ENCODE measurements at places on chromosomes 7 and 10.

DNA sequence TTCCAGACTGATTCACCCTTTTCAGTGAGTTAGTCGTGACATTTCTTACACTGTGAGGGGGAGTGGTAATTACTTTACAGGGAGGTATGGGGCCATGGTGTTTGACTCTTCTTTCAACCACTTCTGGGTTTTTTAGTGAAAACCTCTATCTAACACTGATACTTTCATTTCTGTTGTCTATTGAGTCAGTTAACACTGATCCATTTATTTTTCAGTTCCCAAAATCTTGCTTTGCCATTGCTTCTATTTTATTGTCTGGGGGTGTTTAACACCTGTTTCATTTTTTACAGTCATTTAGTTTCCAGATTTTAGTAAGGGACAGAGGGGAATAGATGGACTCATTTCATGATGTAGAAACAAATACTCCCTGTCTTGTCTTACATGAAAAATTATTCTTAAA is 61.5 kb downstream of the HELLS start:
- no peak for DNase-seq

DNA sequence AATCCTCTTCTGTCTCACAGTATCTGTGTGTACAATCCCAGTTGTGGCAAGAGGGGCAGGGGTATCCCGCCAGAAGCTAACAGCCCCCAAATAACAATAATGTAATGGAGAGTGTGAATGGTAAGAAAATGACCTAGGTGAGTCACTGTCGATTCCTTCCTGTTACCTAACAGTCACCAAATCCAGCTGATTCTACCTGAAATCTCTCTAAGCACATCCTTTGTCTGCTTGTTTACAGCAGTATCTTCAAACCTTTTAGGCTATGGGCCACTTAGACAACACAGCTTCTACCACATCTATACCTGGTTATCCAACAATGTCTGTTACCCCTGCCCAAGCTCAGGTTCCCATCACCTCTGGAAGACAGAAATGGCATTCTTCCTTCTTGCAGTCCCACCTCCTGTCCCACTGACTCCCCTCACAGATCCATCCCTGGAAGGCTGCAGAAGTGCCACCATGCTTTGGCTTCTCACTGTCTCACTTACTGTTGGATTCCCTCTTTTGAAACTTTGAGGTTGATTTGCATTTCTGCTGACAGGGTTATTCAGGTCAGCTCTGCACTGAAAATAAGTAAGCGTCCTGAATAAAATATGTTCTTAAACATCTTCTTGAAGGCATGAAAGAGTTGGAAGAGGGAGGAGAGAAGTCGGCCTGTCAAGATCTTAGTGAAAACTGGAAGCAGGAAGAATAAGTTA is 13.1 kb downstream of the PIP4K2A start:
- DNase-seq: no peak

GRCh38 chr7:50803359-50804337 is 21.0 kb upstream of the GRB10 start:
- no peak for DNase-seq

GRCh38 chr7:139104091-139104450 is 5.4 kb downstream of the ZC3HAV1 start:
- no peak for DNase-seq

DNA sequence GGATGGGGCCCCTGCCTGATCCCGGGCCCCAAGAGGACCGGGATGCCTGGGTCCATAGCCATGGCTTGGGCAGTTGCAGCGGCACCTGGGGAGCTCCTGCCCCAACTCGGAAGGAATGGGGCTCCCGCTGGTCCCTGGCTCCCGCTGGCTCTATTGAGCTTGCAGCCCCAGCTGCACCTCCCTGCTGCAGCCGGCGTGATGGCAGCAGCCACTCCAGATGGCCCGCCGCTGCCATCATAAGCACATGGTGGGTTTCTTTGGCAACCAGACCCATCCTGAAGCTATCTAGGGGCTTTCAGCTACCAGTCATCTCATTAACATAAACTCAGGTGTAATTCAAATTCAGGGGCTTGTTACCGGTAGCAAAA is 11.1 kb upstream of the DNMBP start:
- DNase-seq: no peak

GRCh38 chr10:109430799-109431198 is 492.5 kb downstream of the XPNPEP1 start:
- DNase-seq: no peak

- DNase-seq: peak; percentile 43
Measured at GRCh38 chr7:29105752-29106668, 40.3 kb downstream of the CPVL start.

- no peak for DNase-seq
Measured at GRCh38 chr7:76315364-76315763, 12.9 kb downstream of the HSPB1 start.

GRCh38 chr10:45421221-45422097 is 47.4 kb downstream of the ALOX5 start:
- DNase-seq: no peak

GRCh38 chr7:29288181-29289091 is 93.9 kb downstream of the CHN2 start:
- no peak for DNase-seq

DNA sequence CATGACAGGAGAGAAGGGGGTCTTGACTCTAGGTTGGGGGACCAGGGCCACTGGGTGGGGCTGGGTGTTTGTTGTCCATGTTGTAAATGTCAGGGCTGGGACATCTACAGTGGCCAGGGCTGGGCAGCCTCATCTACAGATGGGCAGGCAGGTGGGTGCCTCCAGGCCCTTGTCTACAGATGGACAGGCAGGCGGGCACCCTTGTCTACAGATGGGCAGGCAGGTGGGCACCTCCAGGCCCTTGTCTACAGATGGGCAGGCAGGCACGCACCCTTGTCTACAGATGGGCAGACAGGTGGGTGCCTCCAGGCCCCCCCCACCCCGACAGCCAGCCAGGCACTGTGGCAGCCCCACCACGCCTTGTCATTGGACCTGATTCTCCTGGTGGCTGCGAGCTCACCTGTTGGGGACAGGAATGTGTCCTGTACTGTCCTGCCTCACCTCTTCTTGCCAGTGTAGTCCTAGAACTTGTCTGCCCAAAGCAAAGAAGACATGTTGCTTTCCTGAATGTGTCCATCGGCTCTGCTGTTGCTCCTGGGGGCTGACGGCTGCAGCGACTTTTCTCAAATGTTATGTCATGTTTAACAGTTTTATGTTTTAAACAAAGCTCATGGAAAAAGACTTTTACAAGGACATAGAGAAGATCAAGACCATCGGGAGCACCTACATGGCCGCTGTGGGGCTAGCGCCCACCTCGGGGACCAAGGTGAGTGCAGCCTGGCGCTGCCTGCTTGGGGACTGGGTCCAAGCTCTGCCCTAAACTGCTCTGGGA is 129.9 kb downstream of the ADCY1 start:
- no peak for DNase-seq

GRCh38 chr7:102935450-102936115 is 22.8 kb downstream of the LRRC17 start:
- DNase-seq: no peak

- no peak for DNase-seq
Measured at GRCh38 chr10:132052124-132052523, 13.6 kb upstream of the JAKMIP3 start.

GRCh38 chr10:80154978-80155695 is 22.6 kb downstream of the PLAC9 start:
- no peak for DNase-seq

GRCh38 chr7:2604608-2605174 is 27.1 kb upstream of the TTYH3 start:
- no peak for DNase-seq

DNA sequence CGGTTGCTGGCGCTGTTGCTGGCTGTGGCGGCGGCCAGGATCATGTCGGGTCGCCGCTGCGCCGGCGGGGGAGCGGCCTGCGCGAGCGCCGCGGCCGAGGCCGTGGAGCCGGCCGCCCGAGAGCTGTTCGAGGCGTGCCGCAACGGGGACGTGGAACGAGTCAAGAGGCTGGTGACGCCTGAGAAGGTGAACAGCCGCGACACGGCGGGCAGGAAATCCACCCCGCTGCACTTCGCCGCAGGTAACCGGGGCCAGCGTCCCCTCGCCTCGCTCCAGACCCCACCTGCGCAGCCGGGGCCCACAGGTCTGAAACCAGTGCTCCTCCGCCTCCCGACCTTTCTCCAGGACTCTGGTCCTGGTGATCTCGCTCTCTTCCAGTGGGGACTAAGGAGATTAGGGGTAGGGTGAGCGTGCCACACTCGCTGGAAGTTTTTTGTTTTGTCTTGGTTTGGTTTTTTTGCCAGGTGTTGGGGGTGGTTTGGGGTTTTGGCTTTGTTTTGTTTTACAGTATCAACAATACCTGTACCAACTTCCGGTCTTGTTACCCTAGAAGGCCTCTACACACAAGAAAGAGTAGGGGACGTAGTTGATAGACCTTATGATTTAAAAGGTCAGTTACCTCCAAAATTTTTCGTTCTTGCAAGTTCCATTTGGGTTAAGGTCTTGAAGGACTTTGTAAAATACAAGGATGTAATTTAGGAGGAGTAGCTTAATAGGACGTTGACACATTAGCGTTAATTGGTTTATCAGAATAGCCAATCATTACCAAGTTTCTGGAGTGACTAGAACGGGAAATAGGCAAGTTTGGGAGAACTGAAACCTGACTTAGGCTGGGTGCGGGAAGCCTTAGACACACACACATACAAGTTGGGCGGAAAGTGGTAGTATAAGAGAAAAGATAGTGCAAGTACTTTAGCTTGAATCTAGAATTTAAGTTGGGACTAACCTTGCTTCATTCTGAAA is 704 bp downstream of the TNKS2 start:
- DNase-seq: no peak

- DNase-seq: no peak
Measured at GRCh38 chr7:48452218-48452617, 281.0 kb downstream of the ABCA13 start.

GRCh38 chr10:79883986-79884385 is 57.4 kb downstream of the NUTM2E start:
- no peak for DNase-seq

DNA sequence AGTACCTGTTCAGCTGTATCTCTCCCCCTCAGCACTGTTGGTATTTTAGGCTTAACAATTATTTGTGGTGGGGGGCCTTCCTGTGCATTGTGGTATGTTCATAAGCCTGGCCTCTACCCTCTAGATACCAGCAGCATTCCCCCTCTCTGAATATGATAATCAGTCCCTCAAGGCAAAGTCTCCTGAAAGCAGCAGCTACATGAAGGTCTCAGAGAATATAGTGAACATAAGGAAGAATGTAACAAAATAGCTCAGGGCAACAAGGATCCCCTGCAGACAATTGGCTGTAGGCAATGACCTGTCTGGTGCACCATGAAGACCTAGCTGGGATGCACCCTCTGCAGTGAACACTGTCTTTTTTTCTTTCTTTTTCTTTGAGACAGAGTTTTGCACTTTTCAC is 86.4 kb downstream of the CTBP2 start:
- no peak for DNase-seq

GRCh38 chr10:11444155-11444530 is 167.3 kb downstream of the USP6NL start:
- DNase-seq: no peak

GRCh38 chr10:6343305-6344010 is 140.7 kb downstream of the PFKFB3 start:
- no peak for DNase-seq

DNA sequence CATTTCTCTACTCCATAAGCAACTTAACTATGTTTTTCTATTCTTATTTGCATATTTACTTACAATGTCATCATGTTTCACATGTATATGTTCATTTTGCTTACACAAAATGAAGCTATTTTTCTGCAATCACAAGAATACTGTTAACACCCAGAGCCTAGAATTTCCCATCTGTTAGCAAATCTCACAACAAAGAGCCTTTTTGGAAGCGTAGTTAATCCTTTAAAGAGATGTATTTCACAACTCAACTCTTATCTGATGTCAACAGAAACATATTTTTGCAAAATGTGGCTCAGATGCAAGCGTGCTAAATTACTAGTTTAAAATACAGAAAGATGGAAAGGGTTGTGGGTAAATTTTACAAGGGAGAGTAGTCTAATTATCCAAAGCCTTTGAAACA is 110.6 kb upstream of the COL1A2 start:
- no peak for DNase-seq

GRCh38 chr7:142638581-142638980 is 110.7 kb upstream of the PRSS1 start:
- DNase-seq: no peak

GRCh38 chr10:3981300-3981699 is 196.3 kb upstream of the KLF6 start:
- no peak for DNase-seq

DNA sequence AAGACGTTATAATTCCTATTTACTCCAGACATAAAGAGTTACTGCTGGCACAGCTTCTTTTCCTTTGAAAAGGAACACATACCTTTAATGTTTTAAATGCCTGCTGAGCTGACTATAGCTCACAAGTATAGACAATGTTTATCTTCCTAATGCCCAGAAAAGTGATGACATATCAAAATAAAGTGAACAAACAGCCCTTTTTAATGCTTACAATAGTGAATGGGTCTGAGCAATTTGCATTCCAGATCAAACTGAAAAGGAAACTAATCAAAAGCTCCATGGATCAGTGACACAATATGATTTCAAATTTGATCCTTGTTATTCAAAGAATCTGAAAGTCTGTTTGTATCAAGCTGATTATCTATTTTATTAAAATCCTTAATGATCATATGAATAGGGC is 233.6 kb upstream of the SEMA3E start:
- no peak for DNase-seq

GRCh38 chr10:73962386-73962785 is 35.5 kb upstream of the VCL start:
- DNase-seq: no peak

DNA sequence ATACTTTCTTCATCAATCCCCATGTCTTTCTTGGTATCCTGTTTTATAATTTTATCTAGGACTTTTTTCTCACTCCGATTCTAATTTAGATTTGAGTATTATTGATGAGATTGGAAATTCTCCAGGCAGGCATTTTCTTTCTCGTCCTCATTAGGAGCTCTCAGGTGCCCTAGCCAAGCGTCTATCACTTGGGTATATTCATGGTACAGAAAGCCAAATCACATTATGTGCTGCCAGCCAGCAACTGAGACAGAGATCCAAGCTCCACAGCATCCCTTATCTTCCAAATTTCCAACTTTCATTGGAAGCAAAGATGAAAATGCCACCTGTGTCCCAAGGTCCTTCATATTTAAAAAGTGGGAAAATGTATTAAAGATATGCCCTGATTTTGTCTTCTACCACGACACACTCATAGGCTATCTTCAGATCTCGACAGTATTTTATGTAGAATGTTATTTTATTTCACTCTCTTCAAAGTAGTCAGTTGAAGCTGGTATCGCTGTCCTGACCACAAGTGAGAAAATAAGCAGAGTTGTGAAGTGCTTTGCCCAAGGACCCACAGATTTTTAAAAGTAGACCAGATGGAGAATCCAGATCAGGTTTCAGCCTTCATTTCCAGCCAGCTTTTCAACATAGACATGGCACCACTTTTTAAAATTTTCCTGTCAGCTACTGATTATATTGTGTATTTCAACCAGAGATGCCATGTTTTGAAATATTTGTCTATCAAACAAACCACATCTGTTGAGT is 773.4 kb downstream of the CNTNAP2 start:
- DNase-seq: no peak

- DNase-seq: no peak
Measured at GRCh38 chr7:121604627-121605316, 208.7 kb upstream of the FAM3C start.
